ENCODE measurements at places on chromosomes 2 and 18.

GRCh38 chr2:118255301-118255700 lies 167.0 kb downstream of the INSIG2 start:
- no peak for DNase-seq

DNA sequence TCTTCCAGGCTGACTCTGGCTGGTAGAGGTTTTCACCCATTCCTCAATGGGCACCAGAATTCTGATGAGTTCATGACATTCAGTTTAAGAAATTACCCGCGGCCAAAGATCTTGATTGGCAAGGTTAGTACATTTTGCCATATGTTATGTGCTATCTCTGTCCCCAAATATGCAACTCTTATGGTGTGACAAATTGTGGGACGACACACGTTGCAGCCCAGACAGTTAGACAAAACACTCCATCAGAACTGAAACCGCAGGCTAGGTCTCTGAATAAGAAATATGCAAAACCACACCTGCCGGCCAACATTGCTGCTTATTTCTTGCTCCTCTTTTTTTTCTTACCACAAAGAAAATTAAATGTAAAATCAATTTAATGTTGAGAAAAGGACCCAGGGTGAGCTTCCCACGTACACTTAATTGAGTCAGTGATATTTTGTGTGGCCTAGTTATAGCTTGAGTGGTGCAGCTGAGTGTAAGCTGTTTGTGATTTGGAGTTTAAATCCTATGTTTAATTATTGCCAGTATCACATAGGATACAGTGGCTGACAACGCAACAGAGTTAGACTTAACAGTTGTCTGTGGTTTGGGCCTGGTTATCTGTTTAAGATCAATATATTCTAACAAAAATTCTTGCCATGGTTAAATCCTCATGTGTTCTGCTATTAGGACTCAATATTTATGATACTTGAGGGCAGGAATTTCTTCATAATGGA lies 35.7 kb upstream of the LTBP1 start:
- DNase-seq, result no peak

GRCh38 chr2:197207598-197207997 lies 103.0 kb downstream of the ANKRD44 start:
- DNase-seq, result no peak

DNA sequence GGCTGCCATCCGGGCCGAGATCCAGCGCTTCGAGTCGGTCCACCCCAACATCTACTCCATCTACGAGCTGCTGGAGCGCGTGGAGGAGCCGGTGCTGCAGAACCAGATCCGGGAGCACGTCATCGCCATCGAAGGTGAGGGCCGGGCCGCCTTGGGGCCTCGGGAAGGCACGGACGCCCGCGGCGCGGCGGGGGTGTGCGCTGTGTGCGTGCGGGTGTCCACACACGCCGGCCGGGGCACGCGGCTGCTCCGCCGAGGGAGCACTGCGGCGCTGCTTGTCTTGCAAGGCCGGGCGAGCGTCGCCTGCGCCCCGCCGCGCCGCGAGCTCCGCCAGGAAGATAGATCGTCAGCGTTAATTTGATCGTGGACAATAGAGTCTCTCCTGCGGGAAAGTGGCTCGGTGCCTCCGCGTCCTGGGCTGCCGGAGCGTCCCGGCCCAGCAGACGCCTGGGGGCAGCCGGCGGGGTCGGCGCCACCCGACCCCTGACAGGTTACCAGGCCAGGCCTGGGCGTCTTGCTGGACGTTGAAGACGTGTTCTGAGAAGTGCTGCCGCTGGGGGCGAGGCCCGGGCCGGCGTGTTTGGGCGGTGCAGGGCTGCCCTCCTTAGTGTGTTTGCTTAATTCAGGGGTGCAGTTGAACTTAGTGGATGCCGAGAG lies 1.0 kb downstream of the AGAP1 start:
- DNase-seq, result no peak

DNA sequence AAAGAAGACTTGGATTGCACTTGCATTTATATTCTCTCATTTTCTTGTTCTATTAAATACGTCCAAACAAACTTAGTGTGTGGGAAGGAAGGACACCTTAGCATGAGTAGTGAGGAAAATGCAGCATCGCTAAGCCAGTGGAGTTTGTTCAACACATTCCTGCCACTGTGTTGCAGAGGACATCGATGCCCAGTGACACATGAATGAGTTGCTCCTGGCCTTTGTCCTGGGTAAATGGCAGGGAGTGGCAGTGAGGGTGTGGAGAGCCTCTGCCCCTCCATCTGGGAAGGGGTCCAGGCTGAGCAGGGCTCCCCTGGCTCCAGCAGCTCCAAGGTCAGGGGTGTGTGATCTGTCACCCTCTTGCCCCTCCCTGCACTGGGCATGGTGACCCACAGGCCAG lies 75.9 kb downstream of the CABLES1 start:
- DNase-seq, result no peak

DNA sequence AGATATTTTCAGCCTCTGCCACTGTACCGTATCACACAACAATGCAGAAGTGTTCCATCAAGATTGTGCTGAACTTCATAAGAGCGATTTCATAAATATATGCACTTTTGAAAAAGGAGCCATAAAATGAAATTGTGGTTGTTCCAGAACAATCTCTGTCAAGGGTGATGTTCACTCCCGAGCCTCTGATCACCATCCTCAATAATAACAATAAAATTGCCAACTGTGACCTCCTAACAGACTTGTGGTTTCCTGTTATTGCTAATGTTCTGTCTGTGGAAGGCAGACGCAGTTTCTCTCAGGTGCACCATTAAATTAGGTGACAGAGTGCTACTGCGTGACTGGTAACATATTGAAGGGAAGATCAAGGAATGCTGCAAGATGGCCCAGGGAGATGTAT lies 383.7 kb downstream of the SOCS6 start:
- no peak for DNase-seq

DNA sequence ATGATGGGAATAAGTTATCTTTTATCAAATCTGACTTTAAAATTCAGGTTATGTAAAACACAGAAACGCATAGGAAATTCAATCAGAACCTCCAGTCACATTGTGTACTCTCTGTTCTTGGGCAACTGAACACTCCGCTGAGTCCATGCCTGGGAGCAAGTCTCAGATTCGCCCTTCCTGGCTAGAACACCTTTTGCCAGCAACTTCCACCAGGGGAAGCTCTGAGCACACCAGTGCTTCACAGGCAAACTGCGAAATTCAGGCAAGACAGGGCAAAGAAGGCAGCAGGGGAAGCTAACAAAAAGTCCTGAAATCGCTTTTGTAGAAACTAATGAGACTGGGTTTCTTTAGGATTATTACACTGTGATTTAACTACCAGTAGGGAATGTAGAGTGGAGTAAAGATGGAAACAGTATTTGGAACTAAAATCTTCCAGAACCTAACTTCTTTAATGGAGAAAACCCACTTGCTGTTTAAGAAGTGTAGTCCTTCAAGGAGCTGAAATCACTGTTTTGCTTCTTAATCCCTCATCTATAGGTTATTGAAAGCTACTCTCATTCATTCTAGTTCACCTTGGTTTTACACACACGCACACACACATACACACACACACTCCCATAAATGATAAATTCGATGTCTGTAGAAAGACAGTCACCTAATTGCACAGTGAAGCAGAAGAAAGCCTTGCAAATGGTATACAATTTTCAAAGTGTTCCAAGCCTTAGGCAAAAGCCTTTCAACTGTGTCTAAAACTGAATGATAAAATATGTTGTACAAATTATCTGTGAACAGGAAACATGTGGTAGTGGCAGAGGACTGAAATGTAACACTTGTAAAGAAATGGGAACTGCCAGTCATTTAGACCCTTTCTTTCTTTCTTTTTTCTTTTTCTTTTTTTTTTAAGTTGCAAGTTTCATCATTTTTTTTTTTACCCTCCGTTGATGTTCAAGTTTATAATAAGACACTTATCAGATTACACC lies 214.5 kb downstream of the TMEM182 start:
- DNase-seq, result no peak

- no peak for DNase-seq
Observed at GRCh38 chr2:28300485-28301341, 91.9 kb upstream of the FOSL2 start.

DNA sequence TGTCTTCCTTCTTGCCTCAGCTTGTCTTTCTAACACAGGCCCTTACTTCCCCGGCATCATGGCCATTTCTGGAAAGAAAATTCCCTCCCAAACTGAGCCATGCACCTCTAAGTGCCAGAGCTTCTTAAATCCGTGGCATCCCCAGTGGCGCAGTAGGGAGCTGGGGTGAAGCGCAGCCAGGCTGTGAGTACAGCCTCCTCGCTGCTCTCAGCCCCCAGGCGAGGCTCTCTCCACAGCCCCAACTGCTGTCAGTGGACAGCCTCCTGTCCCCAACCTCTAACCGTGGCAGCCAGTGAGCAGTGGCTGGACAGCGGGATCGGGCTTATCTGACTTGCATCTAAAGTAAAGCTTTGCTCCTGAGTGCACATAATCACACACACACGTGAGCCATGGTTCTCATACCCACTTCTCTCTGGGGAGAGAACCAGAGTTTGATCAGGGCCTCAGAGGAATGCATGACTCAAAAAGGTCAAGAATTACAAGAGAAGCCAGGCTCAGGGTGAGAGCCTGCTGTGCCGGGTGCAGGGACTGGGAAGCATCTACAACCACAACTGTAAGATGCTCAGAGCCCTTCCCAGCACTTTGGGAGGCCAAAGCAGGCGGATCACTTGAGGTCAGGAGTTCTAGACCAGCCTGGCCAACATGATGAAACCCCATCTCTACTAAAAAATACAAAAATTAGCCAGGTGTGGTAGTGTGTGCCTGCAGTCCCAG lies 50.7 kb downstream of the SFXN5 start:
- no peak for DNase-seq

DNA sequence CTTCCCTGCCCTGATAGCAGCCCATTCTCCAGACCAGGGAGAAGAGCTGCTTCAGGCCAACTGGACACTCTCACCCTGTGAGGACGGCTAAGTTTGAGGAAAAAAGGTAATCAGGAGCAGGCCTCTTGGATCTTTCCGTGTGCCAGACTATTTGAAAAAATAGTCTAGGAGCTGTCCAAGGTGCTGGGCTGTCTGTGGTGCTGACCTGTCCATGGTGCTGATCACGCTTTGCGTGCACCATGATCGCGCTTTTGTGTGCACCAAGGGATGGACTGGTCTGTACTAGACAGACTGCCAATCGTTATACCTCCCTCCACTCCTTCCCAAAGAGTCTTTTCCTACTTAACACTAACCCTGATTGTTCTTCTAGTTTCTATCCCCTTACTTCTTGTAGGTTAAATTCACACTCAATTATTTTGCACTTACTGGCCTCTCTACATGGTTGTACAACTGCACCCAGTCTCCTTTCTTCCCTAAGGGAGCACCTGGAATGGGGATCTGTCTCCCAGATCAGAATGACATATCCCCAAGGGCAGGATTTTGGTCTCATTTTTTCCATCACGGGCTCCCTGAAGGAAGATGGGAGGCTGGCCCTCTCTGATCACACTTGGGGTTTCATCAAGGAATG lies 295.4 kb downstream of the CELF4 start:
- DNase-seq, result no peak

GRCh38 chr2:217729421-217730053 lies 273.3 kb downstream of the TNS1 start:
- no peak for DNase-seq

DNA sequence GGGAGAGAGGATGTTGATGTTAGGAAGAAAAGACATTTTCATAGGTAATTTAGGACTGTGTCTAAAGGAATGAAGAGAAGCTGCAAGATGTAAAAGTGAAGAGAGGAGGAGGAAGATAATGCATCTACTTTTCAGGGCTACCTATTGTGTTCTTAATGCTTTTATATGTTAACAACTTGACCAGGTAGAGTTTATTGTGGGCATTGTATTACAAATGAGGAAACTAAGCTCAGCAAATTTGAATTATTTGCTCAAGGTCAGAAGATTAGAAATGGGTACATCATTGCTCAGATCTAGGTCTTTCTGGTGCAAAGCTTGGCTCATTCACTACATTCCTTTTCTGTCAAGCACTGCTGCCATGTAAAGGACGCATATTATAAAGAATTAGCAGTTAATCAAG lies 441.7 kb downstream of the THSD7B start:
- DNase-seq, result no peak

DNA sequence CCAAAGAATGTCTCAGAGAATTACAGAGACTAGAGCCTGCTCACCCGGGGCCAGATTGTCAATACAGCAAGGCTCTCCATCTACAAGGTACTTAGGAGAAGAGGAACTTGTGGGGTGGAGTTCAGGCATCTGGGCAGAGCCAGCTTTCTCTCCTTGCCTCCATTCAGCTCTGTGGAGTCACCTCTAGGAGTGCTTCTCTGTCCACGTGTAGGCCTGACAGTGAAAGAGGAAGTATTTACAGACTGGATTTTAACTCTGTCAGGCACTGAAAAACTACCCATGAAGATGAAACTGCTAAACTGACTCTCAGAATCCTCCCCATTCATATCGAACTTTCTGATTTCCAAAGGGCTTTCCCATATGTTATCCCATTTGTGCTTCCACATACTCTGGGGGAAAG lies 315.6 kb downstream of the SETBP1 start:
- DNase-seq, result no peak

- no peak for DNase-seq
Observed at GRCh38 chr2:106705877-106706276, 180.1 kb downstream of the ST6GAL2 start.

GRCh38 chr18:75659535-75660023 lies 232.1 kb upstream of the SMIM21 start:
- no peak for DNase-seq

- DNase-seq, result no peak
Observed at GRCh38 chr2:174412256-174412655, 16.7 kb downstream of the SCRN3 start.

DNA sequence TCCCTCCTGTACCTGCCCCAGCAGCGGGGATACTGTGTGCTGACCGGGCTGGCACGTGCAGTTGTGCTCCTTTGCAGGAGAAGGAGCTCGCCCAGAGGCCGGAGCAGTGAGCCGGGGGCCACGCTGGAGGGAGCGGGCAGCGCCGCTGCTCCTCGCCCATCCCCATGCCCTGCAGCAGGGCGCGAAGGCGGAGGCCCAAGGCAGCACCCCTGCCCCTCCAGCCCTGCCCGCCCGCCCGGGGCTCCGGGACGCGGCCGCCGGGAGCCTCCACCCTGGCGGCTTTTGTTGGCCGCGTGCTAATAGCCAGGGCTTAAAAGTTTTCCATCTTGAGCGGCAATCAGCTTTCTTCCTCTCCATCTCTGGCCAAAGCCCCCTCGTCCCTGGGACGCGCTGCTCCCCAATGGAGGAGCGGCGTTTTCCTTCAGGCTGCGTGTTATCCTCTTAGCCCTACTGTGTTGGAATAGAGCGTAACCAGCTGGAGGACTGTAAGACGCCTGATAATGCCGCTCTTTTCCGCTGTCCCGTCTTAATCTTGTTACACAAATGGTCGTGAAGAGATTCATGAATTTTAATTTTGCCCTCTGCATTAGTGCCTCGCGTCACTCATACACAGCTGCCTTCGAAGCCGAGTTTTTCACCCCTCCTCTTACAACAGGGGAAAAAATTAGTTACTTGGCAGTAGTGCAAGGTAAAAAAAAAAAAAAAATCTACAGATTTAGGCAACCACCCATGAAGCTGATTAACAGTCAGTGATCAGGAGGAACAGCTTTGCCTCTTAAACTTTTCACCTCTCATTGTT lies 172.9 kb upstream of the SIX3 start:
- no peak for DNase-seq

DNA sequence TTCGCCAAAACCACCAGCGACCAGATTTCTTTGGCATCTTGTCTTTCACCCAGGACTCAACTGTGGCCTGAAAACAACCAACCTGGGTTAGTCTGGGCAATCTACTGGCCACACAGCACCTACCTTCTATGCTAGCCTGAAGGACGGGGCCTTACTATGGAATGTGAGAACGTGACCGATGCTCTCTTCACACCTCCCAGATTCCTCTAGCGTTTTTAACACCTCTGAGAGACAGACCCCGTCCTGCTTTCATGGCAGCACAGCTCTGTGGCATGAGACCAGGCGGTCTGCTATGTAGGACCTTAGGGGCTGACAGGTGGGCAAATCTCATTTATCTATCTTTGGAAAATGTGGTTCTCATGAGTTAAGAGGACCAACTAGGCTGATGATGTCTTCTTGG lies 80.9 kb downstream of the EMILIN2 start:
- no peak for DNase-seq
